ENCODE measurements at places on chromosomes 13 and 19.

DNA sequence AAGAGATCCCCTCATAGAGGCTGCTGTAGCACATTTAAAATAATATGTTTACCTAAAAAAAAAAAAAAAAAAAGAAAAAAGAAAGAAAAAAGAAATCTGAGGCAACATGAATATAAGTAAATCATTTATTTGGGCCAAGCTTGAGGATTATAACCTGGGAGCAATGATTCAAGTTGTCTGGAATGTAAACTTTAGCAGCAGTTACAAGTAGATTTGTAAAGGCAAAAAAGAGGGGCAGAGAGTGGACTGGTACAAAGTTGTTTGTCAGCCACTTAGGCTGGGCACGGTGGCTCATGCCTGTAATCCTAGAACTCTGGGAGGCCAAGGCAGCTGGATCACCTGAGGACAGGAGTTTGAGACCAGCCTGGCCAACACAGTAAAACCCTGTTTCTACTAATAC lies 11.3 kb downstream of the ZNF43 start:
- DNase-seq = no peak

DNA sequence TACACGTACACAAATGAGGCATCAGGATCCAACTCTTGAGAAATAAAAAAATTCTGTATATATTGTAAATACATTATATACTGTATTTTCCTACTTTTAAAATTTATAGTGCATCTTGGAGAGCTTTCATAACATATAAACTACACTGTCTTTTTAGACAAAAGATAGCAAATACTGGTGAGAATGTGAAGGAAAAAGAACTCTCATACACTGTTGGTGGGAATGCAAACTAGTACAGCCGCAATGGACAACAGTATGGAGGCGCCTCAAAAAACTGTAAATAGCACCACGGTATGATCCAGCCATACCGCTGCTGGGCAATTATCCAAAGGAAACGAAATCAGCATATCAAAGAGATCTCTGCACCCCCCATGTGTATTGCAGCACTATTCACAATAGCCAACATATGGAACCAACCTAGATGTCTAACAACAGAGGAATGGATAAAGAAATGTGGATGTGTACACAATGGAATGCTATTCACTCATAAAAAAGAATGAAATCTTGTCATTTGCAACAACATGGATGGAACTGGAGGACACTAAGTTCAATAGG lies 292.4 kb downstream of the EFNB2 start:
- no peak for DNase-seq

DNA sequence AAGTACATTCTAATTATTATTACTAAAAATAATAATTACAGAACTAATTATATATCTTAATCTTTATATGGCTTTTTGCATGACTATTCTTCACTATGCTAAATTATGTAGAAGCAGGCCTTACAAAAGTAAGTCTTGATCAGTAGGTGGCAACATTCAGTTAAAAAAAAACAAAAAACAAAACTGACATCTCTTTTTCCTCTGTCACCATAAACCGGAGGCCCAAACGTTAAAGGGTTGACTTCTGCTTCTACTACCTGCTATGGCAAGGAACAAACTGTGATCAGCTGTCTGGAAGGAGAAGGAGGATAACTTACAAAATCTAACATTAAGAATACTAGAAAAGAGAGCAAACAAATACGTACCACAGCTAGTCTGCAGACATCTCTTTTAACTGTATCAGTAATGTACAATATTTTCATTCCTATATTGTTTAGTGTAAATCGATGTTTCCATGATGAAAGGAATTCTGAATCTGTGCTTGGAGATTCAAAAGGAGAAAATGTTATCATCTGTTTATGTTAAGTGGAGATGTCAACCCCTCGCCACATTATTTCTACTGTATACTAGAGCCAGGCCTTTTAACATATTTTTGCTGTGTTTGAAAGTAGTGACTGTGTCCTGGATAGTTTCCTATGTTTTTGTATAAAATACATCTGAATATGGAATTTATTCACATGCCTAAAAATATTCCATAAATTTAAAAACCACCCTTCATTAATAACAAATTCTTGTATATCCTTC lies 1525.4 kb downstream of the SLITRK1 start:
- DNase-seq = no peak

GRCh38 chr13:50205581-50205980 lies 190.3 kb downstream of the KCNRG start:
- DNase-seq = no peak

DNA sequence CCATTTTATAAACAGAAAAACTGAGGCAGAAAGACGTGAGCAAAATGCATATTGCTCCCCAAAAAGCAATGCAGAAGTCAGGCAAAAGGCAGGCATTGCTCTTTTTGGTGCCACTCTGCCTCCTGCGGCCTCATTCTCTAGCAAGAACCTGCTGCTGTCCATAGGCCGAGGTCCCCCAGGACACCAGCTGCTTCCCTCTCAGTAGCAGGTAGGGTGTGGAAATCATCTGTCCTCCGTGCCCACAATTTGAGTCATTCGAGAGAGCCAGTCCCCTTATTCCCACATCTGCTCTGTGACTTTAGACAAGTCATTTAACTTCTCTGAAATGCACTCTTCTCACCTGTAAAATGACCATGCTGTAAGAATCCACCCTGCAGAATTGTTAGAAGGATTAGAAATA lies 50.0 kb downstream of the TNFRSF19 start:
- no peak for DNase-seq

DNA sequence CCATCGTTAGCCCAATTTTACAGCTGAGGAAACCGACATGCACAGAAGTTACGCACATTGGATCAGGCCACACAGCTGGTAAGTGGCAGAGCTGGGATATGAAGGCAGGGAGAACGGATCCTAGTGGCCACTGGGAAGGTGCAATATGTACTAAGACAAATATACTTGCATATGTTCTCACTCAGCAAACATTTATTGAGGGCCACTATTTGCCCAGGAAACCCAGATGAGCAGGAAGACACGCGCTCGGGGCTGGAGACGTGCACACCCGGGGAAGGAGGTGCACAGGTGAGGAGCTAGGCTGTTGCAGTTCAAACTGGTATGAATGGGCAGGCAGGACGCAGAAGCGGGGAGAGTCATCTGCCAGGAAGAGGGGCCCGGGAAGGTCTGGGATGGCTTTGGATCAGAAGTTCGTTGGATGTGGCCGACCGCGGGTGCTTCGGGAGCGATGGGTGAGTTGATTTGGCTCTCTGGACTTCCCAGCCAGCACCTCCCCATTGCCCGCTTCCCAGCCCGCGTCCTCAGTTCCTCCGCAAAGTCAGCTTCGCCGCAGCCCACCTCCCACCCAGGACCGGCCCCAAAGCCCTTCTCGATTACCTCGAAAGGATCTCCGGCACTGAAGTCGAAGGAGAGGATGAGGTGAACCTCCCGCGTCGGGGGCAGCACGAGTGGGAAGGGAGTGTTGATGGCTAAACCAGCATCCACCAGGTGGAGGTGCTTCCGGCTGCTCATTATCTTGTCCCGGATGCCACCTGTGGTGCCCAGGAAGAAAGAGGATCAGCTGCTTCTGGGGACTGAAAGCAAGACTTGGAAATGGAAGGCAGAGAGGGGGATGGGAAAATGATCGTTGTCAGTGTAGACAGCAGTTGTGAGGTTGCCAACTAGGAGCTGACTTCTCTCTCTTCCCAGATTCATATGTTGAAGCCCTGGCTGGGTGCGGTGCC lies 17.8 kb upstream of the CABP5 start:
- DNase-seq = no peak

- DNase-seq = no peak
Observed at GRCh38 chr19:53808710-53809125, 15.4 kb downstream of the NLRP12 start.

- DNase-seq = no peak
Observed at GRCh38 chr13:28710161-28710560, 8.6 kb downstream of the SLC46A3 start.

GRCh38 chr19:50327013-50327412 lies 2.2 kb downstream of the KCNC3 start:
- no peak for DNase-seq

- DNase-seq = peak; percentile 11
Observed at GRCh38 chr19:38317104-38317612, 1.4 kb upstream of the YIF1B start.

DNA sequence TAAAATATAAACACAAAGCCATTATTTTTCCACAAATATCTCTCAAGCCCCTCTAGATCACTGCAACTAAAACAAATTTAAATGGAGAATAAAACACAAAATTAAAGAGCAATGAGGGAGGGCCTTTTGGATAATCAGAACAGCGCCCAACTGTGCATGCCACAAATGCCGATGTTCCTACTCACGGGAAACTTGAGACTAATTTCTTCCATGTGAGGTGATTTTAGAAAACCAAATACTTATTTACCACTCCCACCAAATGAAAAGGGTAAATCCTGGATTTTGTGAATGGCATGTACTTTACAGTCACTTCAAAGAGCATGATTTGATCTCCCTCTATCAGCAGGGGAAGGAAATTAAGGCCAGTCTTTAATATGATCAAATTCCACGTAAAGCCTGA lies 74.8 kb downstream of the SLC7A1 start:
- DNase-seq = no peak

DNA sequence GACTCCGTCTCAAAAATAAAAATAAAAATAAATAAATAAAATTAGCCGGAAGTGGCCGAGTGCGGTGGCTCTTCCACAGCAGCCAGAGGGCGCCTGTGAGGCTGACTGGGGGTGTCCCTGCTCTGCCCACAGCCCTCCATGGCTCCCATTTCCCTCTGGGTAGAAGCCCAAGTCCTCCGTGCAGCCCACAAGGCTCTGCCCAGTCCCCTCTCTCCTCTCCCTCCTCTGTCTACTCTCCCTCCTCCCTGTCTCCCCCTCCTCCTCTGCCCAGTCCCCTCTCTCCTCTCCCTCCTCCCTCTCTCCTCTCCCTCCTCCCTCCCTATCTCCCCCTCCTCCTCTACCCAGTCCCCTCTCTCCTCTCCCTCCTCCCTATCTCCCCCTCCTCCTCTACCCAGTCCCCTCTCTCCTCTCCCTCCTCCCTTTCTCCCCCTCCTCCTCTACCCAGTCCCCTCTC lies 20.4 kb downstream of the MISP start:
- no peak for DNase-seq

DNA sequence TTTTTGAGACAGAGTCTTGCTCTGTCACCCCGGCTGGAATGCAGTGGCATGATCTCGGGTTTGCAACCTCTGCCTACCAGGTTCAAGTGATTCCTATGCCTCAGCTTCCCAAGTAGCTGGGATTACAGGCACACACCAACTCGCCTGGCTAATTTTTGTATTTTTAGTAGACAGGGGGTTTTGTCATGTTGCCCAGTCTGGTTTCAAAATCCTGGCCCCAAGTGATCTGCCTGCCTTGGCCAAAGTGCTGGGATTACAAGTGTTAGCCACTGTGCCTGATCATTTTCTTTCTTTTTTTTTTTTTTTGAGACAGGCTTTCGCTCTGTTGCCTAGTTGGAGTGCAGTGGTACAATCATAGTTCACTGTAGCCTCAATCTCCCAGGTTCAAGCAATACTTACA lies 28.7 kb downstream of the ZMYM5 start:
- no peak for DNase-seq

- DNase-seq = no peak
Observed at GRCh38 chr19:3950871-3951861, 18.3 kb downstream of the NMRK2 start.

- no peak for DNase-seq
Observed at GRCh38 chr19:42111384-42111783, 20.9 kb downstream of the POU2F2 start.

DNA sequence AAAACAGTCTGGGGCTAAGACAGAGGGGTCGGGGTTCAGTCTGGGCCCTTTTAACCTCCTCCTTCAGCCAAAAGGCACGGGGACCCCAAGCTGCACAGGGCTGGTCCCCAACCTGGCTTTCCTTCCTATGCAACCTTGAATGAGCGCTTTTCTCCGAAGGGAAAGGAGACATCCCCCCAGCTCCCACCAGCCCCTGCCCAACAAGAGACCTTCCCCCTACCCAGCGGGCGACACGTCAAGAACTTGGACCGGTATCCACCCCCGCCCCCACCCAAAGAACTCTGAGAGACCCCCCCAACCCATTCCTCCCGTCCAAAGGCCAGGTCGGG lies 35.0 kb upstream of the NANOS3 start:
- DNase-seq = no peak

- no peak for DNase-seq
Observed at GRCh38 chr19:53773999-53774398, 50.1 kb downstream of the NLRP12 start.

GRCh38 chr19:45113628-45114027 lies 20.6 kb downstream of the PPP1R37 start:
- DNase-seq = no peak

DNA sequence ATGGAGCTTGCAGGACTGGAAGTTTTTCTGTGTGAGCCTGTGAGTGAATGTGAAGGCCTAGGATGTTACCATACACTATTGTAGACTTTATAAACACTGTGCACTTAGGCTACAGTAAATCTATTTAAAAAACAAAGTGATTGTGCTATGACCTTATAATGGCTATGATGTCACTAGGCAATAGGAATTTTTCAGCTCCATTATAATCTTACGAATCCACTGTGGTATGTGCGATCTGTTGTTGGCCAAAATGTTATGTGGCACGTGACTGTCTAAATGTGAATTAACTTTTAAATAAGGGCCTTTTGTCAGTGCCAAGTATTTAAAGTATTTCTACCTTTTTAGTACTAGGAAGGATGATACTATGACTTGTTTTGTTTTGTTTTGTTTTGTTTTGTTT lies 54.9 kb downstream of the DPY19L3 start:
- no peak for DNase-seq

DNA sequence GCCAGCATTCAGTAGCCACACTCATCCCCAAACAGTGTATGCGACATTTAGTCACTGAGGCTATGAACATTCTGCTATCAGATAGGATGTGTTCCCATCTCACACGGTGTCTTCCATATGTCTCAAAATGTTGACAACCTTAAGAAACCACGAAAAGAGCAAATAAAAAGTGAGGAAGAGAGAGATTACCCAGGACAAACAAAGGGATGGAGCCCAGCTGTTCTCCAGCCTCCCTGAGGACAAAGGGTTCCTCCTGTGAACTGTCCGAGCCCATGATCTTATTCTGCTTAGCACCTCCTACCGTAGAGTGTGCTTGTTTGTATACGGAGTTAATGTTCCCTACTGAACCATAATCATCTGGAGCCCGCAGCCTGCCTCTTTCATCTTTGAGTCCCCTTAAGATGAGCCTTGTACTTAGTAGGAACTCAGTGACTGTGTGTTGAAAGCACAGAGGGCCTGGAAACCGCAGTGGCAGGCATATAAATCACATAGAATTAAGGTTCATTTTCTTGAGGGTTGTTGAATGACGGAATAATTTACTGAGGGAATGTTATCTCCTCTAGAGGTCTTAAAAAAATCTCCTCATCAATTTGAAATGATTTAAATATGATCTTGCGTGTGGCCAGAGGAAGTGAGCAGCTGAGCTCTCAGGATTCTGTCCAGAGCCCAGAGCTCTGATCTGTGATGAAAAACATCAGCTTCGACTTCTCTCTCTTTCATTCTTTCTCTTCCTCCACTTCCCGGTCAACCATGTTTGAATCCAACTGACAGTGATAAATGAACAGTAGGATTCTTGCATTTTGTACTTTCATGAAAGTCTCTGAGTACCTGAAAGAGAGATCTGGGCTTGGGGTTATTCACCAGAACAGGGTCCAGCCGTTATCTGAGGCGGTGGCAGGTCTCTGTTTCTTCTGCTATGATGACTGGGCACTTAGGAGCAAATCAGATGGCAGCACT lies 200.5 kb downstream of the KLF5 start:
- DNase-seq = no peak

- DNase-seq = peak; percentile 88
Observed at GRCh38 chr19:18742838-18743783, 48.0 kb downstream of the COMP start.

- no peak for DNase-seq
Observed at GRCh38 chr19:36097036-36097435, 13.9 kb upstream of the OVOL3 start.

GRCh38 chr19:30071871-30072270 lies 129.8 kb downstream of the URI1 start:
- DNase-seq = no peak
